ENCODE measurements at places on chromosomes 4 and X.
A peak's percentile ranks its signal among the peaks of the same experiment; 100 is the strongest.

- DNase-seq: no peak
Observed at GRCh38 chr4:145881576-145881975, 57.0 kb downstream of the ZNF827 start.

DNA sequence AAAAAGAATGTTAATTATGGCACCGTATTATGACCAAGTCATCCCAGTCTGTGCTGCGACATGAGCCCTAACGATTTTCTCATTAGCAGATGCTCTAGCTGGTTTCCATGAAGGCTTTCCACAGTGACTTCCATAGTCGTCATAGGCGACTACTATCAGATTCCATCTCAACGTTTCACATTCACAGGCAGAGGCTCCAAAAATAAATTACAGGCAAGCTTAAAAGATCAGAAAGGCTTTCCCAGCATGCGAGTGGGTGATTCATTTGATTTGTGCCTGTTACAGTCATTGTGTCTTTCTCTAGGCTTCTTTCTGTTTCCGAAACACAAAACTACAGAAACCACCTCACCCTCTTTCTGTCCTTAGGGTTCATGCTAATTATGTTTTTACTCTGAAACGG lies 43.2 kb downstream of the PALLD start:
- peak; percentile 44 for DNase-seq

GRCh38 chr4:75391489-75392166 lies 122.6 kb downstream of the RCHY1 start:
- no peak for DNase-seq

- DNase-seq: no peak
Observed at GRCh38 chr4:173538148-173538908, 8.3 kb upstream of the HAND2 start.

DNA sequence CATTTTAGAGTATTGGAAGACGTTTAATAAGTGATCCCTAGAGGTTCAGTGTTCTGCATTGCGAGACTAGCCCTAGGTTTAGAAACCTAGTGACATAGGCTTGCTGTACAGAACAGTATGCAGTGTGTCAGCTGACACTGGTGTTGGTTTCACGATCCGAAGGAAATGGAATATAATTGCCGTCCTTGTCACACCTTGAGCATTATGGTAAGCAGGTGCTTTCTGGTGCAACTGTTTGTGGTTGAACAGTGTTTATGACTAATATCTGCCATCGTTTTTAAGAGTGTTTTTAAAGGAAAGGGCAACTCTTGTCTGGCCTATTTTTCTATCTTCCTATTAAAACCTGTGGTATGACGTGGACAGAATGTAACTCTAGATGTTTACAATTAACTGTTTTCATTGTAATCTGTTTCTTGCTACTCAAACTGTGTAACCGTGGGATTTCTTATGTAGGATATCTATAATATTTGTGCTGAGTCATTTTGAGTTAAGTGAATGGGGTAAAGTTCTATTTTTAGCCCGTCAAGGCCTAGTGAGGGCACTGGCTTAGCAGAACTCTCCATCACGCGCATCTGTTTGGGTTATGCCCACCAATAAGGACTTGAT lies 53.8 kb upstream of the TBC1D14 start:
- peak; percentile 86 for DNase-seq

GRCh38 chr4:110172972-110173371 lies 25.4 kb downstream of the ELOVL6 start:
- DNase-seq: no peak

GRCh38 chrX:95903975-95904374 lies 780.7 kb upstream of the DIAPH2 start:
- DNase-seq: no peak

- no peak for DNase-seq
Observed at GRCh38 chr4:26104056-26104685, 190.2 kb downstream of the SMIM20 start.

GRCh38 chr4:113169368-113169767 lies 119.9 kb downstream of the ANK2 start:
- no peak for DNase-seq

- no peak for DNase-seq
Observed at GRCh38 chr4:136183513-136183912, 1348.8 kb downstream of the PCDH18 start.

DNA sequence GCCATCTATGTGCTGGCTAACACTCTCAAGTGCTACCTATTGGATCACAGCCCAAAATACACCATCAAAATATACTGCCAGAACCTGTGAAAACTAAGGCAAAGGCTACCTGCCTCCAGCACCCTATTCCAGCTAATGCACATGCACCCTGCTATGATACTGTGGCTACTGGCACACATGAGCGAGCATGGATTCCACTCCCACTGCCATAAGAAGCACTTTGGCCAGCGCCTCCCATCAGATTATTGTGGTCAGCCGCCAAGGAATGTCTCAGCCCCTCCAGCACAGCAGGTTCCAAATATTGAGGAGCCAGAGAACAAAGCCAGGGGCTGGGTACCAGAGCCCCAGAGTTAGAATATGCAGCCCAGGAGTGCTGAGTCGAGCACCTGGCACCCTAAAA lies 32.5 kb upstream of the TMPRSS11F start:
- DNase-seq: no peak

All from activated CD4-positive, alpha-beta T cell treated with anti-CD3 and anti-CD28 coated beads, Interleukin-2, amount 50 U/mL, for 16 hours (primary cell).